ENCODE measurements at places on chromosomes 5 and 9.

- no peak for DNase-seq
These were observed 326.2 kb downstream of the PRR16 start for GRCh38 chr5:120790339-120790738.

- DNase-seq = no peak
These were observed 43.5 kb downstream of the HK3 start for GRCh38 chr5:176855598-176855997.

- DNase-seq = no peak
These were observed 786.5 kb upstream of the ACO1 start for GRCh38 chr9:31597977-31598376.

DNA sequence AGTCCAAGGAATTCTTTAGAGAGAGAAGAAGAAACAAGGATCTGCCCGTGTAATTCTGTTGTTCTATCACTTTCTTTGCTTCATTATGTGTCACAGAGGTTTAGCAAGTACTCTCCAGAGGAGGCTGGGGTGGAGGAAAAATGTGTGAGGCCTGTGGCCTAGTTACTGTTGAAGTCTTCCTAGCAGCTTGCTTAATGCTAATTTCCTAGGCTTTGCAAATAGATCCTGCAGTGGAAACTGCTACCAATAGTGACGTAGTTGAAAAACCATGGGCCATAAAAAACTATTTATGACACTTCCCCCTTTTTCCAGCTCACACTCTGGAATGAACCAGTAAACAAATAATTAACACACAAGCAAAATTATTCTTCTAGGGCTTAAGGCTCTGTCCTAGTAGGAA, 27.0 kb upstream of the C9orf72 start:
- DNase-seq = no peak

DNA sequence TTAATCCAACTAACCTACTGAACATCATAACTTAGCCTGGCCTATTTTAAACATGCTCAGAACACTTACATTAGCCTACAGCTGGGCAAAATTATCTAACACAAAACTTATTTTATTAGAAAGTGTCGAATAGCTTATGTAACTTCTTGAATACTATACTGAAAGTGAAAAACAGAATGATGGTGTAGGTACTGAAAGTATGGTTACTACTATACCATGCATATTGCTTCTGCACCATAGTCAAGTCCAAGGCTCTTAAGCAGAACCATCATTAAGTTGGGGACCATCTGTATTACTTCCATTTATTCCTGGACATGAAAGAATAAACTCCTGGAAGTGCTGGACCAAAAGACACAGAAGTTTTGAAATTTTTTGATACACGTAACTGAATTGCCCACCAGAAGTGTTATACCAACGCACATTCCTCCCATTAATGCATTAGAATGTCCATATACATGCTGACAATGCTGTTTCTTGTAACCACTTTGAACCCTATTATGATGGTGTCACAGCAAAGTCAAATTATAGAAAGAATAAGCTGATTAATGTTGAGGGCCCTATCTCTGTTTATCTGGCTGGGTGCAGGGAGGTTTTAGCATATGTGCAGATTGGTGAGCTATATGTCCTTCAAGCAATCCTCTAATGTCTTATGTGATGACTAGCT, 375.7 kb downstream of the ACTL7B start:
- DNase-seq = no peak

- no peak for DNase-seq
These were observed 155.7 kb downstream of the C9orf50 start for GRCh38 chr9:129464972-129465833.

DNA sequence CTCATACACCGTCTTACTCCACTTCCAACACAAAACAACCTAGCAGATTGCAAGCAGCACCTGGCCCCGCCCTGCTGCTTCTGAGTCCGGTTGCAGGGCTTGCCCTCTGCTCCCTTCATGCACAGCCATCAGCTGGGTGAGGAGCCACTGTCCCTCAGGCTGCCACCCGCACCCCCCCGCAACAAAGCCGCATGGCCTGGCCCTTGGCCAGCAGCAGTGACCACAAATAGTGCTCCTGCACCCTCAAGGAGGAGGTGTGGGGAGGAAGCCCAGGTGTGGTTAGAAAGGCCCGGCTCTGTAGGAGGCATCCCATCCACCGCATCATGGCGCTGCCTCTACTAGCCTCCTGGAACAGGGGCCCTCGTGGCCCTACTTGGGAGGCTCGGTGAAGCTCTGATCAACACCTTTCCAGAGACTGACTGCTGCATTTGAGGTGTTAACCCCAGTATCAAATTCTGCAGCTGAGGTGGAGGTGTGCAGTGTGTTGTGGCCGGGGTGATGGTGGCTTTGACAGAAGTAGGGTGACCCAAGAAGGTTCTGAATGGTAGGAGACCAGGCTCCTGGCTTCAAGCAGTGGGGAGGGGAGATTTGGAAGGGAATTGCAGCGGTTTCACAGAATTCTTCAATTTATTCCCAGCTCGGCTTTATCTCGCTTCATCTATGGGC, 52.7 kb downstream of the WNK2 start:
- DNase-seq = no peak

GRCh38 chr9:136669791-136670464, 7.2 kb downstream of the EGFL7 start:
- no peak for DNase-seq

GRCh38 chr5:176533894-176534611, 3.1 kb downstream of the RNF44 start:
- peak; percentile 32 for DNase-seq

- DNase-seq = no peak
These were observed 759.7 kb downstream of the BRINP1 start for GRCh38 chr9:118609355-118610044.

DNA sequence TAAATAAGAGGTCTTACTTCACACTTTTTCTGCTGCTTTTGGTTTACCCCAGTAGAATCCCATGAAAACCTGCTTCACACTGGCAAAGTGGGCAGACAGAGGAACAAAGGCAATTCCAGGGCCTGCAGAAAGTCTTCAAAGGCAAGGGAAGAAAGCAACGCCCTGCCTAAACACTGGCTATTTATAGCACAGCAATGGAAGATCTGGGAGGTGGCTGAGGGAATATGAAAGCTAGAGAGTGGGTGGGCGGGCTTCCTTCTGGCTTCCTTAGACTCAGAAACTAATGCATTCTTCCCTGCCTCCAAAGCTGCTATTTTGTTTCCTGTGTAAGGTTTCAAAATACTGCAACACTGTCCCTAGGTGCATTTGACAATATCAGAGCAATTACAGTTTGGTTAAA, 46.8 kb downstream of the ELAVL2 start:
- DNase-seq = no peak

DNA sequence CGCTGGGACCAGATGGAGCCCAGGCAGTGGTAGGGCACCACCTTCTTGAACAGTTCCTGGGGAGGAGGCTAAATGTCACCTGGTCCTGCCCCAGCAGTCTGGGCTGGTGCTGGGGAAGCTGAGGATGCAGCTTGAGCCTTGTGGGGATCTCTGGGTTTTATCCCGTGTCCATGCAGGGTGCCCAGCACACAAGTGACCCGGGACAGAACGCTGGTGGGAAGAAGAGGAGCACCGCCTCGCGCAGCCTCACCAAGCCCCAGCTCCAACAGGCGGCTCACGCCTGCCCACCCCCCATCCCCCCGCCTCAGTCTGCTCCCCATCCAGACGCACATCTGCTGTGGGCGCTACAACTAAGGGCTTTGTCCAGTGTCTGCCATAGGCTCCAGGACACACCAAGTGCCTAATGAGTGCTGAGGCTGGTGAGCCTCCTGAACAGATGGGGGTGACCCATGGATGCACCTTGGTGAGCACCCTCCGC, 13.8 kb downstream of the RALGDS start:
- DNase-seq = no peak

DNA sequence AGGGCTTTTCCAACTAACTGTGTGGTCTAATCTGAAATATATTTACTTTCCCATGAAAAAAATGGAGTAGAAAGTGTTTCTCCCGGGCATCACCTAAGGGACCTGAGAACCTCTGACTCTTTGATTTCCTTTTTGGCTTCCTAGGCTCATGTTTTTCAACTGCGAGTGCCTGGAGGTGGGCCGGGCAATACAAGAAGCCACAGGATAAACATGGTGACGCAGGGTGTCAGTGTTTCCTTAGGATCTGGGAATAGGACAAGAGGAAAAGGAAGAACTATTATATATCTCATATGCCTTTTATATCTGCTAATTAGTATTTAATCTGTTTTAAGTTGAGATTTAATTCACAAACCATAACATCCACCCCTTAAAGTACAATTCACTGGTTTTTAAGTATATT, 11.4 kb upstream of the LECT2 start:
- DNase-seq = no peak

- DNase-seq = no peak
These were observed 9.8 kb downstream of the SECISBP2 start for GRCh38 chr9:89328064-89328463.
